Stimulated activated CD8-positive, alpha-beta memory T cell treated with anti-CD3 and anti-CD28 coated beads, Interleukin-4, amount 100 ng/mL, for 1 hour (primary cell): ENCODE measurements at places on chromosomes 7 and 10.

GRCh38 chr7:107680478-107680877 is 19.9 kb downstream of the SLC26A4 start:
- DNase-seq, result no peak

DNA sequence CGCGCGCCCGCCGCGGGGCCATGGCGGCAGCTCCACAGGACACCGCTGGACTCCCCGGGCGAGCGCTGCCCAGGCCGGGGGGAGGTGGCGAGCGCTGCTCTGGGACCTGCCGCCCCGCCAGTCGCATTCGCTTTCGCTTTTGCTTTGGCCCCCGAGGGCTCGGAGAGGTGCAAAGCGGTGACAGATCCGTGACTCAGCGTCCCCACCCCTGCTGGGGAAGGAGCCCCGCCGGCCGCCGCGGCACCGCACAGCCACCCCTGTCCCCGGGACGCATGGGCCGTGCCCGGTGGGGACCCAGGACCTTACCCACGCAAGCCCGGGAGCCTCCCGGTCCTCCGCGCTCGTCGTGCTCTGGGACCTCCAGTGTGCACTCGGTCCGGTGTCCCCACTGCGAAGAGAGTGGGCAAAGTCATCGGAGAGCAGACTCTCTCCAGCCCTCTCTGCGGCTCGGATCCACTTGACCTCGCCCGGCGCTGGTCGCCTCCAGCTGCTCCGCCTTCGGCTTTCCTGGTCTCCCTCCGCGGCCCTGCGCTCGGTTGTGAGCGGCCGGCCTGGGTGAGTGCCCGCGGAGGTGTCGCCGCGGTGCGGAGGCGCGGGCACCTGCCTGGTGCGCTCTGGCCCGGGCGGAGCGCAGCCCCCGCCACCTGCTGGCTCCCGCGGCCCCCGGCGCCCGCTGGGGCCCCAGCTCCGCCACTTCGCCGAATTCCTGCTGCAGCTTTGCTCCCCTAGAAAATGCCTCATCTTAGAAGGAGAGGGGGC is at the start of gene IL15RA:
Gene IL15RA (minus strand): TSS at position 73 of the 759 bp plus-strand sequence. CDS start 51 bp downstream, at position 22.
- peak; percentile 53 for DNase-seq

- DNase-seq, result no peak
Measured at GRCh38 chr10:131569851-131570715, 258.6 kb upstream of the TCERG1L start.

DNA sequence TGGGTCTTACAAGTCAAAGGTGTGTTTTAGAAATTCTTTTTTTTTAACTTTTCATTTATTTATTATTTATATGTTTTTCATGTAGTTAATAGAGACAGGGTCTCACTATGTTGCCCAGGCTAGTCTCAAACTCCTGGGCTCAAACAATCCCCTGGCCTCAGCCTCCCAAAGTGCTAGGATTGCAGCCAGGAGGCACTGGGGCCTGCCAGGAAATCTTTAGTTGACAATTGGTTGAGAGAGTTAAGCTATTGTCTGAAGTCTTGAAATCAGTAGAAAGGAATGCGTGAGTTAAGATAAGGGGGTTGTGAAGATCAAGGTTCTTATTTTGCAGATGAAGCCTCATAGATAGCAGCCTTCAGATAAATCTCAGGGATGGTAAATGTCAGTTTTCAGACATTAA is 245.4 kb upstream of the GALNT17 start:
- no peak for DNase-seq

DNA sequence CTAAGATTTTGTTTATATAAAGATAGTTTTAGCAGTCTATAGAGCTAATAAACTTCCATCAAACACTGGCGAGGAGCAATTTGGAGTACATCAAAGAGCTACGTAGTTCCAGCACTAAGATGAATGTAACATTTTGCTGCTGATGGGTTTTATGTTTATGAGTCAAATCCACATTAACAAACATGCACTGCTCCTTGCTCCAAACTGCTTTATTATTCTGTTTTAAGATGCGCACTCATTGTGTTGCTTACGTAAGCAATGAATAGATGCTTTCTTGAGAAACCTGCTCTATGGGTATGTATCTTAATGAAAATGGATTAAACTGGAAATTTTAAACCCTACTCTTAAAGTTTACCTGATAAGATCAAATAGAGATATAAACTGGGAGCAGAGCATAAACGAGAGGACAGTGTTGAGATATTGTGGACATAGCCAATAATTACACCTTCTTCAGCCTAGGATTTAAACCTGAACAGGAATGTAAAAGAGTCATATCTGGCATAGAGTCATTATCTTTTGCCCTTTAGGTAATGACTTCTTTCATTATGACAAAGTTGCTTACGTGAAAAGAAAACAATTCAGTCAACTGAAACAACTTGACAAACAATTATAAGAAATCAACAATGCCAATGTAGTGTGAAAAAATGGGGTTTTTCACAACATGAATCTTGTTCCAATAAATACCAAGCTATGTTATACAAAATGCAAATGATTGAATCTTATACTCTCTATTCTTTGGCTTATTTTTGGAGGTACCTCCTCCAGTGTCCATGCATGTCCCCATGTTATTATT is 153.5 kb upstream of the MTPN start:
- DNase-seq, result no peak

- DNase-seq, result no peak
Measured at GRCh38 chr7:111459757-111460280, 102.5 kb downstream of the IMMP2L start.

GRCh38 chr10:128254476-128254875 is 128.3 kb upstream of the MKI67 start:
- DNase-seq, result no peak

GRCh38 chr7:27663989-27664331 is 1.3 kb upstream of the HIBADH start:
- no peak for DNase-seq

- DNase-seq, result no peak
Measured at GRCh38 chr7:75639071-75639885, 99.5 kb downstream of the HIP1 start.
